ENCODE measurements at places on chromosomes 1 and 21.
A peak's percentile ranks its signal among the peaks of the same experiment; 100 is the strongest.

- DNase-seq = no peak
Measured at GRCh38 chr1:162217706-162218105, 148.2 kb downstream of the NOS1AP start.

DNA sequence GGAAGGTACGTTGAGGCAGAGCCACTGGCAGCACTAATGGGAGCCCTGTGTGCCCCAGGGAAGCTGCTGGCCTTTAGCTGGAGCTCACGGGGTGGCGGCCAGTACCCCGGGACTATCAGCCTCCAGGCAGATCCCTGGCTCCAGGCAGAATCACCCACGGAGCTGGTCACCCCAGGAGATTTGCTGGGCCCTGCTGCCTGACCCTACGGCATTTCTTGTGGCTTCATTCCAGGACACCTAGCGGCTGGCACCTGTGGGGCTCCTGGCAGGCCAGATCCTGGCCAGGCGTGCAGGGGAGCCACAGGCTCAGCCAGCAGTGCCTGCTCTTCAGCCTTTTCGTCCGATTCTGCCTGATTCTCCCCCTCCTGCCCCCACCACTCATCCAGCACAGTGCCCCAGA is 7.1 kb downstream of the PADI1 start:
- DNase-seq = peak; percentile 28

DNA sequence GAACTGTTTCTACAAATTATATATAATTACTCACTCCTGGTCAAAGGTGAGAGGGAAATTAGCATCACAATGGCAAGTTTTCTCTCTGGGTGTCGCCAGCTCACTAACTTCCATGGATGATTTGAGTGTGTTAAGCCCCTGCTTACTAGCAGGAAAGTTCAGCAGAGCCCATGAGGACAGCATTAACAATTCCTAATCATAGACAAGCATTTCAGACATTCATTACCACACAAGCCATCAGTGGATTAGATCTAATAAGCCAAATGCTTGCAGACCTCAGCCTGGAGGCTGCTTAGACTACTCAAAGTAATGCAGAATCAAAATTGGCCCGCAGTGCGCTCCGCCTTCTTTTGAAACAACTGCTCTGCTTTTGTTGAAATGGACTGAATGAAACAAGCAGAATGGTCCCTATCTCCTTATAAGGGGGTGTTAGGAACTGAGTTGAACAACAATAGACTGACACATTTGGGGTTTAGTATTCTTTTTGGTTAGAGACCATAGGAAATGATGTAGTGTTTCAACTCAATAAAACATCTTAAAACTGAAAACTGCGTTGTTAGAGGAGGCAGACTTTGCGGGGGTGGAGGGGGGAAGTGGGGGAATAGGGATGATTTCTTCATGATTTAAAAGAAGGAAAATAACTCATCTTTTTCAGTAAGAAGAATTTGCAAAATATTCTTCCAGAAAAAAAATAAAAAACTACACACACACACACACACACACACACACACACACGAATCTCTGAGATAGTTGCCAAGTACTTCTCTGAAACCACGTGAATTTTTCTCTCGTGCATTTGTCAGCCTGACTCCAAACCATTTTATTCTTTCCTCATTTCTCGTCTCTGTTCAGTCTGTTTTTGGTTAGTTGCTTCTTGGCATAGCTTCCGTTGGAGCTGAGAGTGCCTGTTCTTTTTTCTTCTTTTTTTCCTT is 54.6 kb downstream of the GORAB start:
- peak; percentile 4 for DNase-seq

GRCh38 chr1:183228347-183229220 is 42.5 kb downstream of the LAMC2 start:
- no peak for DNase-seq

DNA sequence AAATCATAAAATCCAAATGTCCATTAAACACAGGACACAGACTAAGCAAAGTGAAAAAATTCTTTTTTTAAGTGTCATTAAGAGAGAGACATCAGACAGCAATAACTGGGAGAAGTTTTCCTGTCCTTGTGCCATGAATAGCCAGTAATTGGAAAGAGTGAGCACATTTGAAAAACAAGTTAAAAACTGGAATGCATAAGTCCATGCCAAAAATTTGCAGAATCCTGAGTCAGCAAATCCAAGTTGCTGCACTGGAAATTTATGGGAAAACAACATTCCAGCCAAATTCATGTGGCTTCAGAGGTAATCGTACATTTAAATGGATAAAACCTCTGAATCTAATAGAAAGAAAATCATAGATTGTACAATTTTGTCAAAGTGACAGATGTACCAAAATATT is 291.4 kb downstream of the LRRC40 start:
- DNase-seq = no peak

All from mucosa of descending colon (tissue), 3 donors.